ENCODE measurements at places on chromosomes 5 and 9.

DNA sequence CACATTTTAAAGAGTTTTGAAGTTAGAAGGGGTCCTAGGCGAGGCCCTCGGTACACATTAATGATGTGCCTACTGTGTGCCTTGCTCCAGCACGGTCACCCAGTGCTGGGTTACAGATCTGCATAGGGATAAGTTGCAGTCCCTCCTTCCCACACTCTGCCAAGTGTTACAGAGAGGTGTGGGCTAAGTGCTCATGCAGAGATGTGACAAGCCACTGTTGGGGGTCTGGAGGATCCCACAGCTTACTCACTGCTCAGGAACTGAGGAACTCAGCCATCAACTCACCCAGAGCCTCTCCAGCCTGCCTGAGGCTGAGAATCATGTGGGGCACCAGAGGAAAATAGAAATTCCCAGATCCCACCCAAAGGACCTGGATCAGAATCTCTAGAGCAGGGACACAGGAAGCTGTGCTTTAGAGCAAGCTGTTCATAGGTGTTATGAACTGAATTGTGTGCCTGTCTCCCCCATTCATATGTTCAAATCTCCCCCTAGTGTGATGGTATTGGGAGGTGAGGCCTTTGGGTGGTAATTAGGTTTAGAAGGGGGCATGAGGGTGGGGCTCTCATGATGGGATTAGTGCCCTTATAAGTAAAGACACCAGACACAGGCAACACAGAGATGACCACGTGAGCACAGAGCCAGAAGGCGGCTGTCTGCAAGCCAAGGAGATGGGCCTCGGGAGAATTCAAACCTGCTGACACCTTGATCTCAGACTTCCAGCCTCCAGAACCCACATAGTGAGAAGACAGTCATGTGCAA is 164.1 kb downstream of the HSD17B3 start:
- no peak for DNase-seq

GRCh38 chr5:74422671-74423070 is 217.9 kb downstream of the ENC1 start:
- no peak for DNase-seq

DNA sequence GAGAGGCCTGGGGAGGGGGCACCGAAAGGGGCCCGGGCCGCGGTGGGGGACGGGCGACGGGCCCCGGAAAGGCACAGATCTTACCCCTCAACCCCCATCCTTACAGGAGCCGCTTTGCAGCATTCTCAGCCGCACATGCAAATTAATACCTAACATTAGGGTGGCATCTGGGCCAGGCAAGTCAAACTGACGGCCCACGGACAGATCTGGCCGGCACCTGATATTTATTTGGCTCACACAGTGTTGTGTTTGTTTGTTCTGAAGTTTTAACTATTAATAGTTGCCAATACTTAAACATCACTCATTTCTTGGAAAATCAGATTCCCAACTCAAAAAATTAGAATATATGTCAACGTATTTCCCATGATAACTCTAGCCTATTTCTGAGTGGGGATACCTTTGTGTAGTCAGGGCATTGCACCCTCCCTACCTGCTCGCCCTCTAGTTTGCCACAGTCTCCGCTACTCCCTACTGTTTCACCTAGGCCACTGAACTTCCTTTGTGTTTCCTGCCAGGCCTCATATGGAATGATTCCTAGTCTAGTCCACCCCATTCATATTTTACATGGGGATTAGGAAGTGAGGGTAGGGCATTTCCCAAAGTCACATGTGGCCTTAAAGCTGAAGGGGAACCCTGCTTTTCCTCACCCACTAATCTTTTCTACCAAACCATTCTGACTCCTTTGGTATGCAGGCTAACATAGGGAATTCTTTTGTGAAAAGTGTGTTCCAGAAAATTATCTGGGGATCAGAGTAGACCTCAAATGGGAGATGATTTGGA is 71.9 kb upstream of the LARP1 start:
- DNase-seq, result no peak

- DNase-seq, result no peak
Observed at GRCh38 chr9:120018037-120018436, 561.9 kb downstream of the CDK5RAP2 start.

DNA sequence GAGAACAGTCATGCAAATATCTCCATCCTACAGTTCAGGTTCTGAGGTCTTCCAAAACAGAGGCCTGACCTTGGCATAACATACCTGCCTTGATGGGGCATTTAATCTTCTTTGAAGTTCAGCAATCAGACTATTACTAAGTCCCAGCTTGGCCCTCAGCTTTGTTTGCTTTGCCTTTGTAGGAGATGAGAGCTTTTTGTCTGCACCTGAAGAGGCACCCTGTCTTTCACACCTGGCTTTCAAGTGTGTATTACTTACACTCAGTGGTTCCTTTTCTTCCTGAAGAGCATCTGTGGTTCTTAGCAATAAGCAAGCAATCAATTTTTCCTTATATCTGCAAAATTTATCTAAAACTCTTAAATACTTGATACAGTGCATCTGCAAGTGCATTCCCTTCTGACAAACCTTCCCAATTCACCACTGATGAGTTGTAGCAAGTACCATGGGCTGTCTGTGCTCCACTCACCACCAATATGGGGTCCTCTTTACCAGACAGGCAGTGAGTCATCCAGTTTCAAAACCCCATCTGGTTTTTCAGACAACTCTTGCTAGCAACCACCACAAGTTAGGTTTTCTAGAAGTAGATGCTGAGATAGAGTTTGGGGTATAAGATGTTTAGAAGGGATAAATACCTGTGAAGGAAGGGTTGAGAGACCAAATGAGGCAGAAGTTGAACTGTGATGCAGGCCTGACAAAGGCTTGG is 100.2 kb downstream of the HINT1 start:
- no peak for DNase-seq

- DNase-seq, result no peak
Observed at GRCh38 chr5:126694403-126694802, 82.5 kb upstream of the LMNB1 start.

DNA sequence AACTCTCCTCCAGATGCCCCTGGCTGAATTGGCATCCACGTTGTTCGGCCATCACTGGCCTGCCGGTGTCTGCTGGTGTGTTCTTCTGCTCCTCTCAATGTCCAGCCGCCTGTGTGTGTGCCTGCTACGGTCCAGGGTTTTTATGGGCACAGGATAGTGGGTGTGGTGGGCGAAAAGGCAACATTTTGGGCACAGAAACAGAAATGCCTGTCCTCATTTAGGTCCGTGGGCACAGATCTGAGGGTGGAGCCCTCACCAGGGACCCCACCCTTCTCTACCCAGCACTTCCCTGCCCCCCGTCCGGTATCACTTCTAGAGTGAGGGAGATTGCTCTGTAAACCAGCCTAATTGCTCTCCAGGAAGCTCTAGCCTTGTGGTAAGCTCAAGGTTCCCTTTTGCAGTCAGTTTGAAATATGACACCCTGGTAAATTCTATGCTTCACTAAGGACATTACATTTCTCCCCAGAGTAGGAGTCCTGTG is 410.1 kb downstream of the MAT2B start:
- DNase-seq, result no peak

DNA sequence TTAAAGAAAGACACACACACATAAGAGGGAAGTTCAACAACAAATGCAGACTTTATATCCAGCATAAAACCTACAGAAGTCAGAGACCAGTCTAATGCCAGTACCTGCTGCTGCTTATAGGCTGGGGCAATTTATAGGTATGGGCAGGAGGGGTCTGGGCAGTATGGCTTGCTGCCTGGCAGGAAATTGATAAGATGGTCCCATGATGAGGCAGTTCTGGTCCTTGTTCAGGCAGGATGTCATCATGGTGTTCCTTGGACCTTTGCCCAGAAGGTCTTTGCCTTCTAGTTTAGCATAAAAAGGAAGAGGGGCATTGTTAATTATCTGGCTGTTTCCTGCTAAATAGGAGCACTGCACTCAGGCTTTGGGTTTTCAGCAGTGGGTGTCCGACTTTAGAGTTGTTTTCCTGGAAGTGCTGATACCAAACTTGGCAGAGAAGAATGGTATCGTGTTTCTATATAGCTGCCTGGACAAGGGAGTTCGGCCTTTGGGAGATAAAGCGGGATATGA is 10.4 kb upstream of the PDCD1LG2 start:
- DNase-seq, result peak; percentile 35
